ENCODE measurements at places on chromosomes 1 and 21.

DNA sequence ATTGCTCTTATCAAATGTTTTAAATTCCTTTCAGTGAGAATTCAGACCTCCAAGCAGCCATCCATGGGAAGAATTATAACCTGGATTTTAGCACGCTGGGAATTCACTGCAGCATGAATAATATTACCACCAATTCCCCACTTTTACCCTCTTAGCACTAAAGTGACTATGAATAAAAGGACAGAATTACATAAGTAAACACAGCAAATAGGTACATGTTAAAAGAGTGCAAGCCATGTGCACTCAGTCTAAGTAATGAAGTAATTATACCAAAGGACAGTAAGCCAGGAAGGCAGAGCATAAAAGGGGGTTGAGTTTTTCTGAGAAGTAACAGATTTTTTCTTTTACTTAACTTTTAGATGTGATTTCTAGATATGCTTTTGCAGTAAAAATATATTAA, 176.3 kb downstream of the DENND1B start:
- no peak for DNase-seq

DNA sequence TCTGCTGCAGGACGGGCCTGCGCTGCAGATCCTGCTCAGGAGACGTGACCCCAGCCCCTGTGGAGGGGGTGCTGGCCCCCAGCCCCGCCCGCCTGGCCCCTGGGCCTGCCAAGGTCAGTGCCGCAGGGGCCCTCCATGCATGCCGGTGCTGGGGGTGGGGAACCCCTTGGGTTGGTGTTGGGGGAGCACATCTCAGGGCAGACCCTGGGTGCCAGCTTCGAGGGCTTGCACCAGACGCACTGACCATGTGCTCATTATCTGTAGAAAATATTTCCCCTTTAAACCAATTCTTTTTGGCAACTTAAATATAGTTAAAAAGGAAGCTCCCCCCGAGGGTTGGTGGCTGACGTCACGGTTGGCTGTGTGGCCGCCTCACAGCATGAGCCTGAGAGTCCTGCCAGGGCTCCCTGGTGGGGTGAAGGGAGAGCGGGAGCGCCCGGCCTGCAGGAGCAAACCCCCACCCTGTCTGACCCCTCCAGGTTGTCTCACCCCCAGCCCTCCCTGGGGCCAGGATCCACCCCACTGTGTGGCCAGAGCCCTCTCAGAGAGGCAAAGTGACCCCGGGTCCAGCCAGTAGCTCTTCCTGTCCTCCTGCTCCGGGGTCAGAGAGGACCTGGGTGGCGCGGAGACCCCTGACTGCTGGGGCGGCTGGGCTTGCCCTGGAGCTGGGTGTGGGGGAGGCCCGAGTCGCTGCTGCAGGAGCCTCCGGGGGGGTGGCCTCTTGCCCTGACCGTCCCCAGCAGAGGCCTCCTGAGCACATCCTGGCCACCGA, 5.3 kb upstream of the PFKL start:
- DNase-seq = no peak

GRCh38 chr1:221945669-221946068, 203.8 kb upstream of the DUSP10 start:
- no peak for DNase-seq

DNA sequence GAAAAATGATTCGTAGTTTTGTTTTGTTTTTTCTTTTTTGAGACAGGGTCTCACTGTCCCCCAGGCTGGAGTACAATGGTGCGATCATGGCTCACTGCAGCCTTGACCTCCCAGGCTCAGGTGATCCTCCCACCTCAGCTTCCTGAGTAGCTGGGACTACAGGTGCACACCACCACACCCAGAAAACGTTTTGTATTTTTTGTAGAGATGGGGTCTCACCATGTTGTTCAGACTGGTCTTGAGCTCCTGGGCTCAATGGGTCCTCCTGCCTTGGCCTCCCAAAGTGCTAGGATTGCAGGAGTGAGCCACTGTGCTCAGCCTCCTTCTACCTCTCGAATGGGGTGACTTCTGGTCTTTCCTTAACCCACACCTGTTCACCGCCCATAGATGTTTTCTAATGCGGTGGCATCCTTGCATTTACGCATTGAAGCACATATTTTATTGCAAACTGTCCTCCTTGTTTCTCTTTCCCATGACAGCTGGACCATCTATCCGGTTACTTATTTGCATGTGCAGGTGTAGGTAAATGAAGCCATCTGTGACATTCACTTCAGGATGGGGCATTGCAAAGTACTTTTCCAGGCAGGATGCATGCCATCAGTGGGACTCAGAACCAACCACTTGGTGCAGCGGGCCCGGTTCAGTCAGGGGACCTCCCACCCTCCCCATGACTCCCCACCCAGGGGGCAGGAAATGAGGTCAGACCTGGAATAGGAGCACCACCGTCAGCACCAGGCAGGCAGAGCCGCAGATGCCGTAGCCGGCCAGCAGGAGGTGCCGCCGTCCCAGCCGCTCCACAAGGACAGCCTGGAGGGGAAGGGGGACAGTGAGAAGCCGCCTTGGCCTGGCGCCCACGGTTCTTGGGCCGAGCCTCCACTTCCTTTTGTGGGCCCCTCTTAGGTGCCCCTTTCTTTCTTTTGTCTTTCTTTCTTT, 16.5 kb downstream of the SLC2A7 start:
- no peak for DNase-seq

DNA sequence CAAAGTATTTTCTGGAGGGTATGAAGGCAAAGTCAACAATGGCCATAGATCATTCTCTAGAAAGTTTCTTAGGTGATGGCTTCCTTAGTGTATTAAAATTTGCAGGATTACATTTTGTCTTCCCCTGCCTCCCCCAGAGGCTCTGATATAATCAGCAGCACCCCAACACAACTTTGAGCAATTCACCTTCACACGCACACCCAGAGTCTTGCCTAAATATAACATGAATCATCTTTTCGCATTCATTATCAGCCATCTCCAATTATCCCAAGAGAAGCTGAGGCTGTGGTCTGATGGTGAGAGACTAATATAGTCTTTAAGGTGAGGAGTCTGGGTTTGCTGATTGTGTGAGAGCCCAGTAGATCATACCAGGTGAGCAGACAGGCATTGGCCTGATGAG, 343.0 kb downstream of the RRAGC start:
- DNase-seq = no peak

GRCh38 chr1:162950187-162950586, 89.2 kb upstream of the CCDC190 start:
- DNase-seq = no peak

GRCh38 chr1:95504321-95504720, 270.3 kb downstream of the RWDD3 start:
- DNase-seq = no peak

DNA sequence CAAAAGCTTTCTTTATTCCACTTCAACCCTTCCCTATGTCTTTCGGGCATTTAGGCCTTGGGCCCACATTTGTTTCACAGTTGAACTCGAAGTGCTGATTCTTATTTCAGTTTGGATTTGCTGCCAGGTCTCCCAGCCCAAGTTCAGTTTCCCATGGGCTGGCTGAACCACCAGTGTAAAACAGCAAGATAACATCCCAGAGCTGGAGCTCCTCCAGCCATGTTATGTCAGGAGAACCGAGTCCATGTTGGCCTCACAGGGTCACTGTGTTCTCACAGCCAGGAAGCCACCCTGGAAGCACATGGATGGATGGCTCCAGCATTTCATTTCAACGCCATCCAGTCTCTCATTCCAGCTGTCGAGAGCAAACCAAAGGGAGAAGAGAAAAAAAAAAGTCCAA, 45.2 kb upstream of the RXRG start:
- no peak for DNase-seq

- DNase-seq = no peak
Measured at GRCh38 chr1:215631489-215631888, 64.4 kb downstream of the KCTD3 start.

DNA sequence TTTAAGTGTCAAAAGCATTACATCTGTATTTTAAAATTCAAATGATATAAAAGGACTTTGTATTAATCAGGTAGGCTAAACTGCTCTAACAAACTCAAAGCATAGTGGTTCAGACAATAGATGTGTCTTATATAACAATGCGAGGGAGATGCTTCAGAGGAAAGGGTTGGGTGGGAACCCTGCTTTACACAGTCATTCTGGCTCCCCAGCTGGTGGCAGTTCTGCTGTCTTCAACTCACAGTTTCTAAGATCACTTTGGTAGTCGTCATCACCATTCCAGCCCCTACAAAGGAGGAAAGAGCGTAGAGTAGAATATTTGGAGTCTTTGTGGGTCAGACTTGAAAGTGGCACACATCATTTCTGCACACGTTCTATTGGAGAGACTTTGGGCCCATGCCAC, 4.2 kb downstream of the PTGFRN start:
- no peak for DNase-seq

GRCh38 chr1:55623311-55623710, 408.1 kb upstream of the USP24 start:
- DNase-seq = no peak

DNA sequence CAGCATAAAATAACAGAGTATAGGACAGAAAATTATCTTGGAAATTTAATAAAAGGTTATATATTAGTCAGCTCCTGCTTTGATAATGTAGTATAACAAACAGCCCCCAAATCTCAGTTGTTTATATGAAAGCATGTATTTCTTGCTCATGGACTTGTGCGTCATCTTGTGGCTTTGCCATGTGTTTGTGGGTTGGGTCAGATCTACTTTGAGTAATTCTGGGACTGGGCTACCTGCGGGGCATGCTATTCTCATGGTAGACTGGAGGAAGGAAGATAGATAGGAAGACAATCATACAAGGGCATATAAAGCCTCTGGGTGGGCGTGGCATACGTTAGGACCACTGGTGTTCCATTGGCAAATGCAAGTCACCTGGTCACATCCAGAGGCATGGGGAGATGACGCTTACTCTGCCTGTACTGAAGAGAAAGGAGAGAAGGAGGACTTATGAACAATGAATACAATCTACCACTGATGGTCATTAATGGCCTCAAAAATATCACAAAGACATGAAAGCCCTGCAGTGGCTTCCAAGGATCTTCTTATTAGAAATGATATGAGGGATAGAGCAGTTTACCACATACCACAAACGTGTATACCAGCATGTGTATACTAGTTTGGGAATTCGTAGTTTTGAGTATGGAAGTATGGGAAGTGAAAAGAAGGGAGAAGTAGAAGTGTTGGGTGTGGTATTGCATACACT, 267.0 kb downstream of the DISC1 start:
- no peak for DNase-seq

DNA sequence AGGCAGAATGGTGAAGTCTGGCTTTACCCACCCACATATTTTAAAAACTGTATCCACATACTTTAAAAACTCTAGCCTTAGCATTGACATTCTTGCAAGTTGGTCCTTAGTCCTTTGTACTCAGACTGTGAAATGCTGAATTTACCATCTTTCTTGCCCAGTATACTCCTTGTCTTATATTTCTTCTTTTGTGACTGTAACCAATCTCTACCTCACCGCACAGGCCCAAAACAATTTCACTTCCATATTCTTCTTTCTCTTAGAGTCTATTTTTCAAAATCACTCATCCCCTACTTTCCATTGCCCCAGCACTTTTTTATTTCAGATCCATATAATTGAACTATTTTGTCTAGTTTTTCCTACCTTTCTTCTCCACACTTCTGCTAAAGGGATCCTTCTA, 892.4 kb upstream of the B3GALT2 start:
- no peak for DNase-seq

DNA sequence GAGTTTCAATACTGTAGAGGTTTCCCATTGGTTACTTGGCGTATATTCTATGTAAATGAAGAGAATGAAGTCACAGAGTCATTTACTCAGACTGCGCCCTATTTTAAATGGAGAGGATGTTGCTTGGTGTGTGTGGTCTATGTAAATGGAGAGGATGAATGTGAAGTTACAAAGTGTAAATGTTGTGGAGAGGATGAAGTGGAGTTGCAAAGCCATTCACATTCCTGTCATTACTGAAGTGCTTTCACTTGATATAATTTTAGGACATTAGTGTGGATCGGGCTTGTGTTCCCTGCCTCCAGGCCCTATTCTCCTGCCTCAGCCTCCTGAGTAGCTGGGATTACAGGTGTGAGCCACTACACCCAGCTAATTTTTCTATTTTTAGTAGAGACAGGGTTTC, 99.4 kb upstream of the CACYBP start:
- DNase-seq = no peak

- DNase-seq = no peak
Measured at GRCh38 chr1:178324003-178324402, 172.8 kb downstream of the CLEC20A start.

DNA sequence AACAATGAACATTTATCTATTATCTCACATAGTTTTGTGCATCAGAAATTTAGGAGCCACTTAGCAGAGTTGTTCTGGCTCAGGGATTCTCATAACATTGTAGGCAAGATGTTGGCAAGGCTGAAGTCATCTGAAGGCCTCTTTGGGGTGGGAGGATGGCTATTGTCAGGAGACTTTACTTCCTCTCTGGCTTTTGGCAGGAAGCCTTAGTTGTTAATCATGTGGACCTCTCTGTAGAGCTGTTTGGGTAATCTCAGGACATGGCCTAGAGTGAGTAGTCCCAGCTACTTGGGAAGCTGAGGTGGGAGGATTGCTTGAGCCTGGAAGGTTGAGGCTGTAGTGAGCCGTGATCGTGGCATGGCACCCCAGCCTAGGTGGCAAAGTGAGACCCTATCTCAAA, 40.2 kb downstream of the RASAL2 start:
- DNase-seq = no peak

DNA sequence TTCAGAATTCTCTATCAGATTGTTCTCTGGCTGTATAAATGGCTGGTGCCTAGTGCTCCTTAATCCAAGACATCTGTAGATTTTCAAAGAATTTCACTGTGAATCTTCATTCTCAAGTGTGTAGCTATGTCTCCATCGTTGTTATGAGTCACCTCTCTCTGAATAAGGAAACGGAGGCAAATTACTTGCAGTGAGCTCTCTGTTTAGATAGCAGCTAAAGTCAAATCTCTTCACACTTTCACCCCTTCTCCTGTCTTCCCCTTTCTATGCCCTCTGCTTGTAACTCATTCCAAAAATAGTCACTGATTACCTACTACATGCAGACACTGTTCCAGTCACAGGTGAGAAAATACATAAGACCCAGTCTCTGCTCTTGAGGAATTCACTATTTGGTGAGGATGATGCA, 39.7 kb downstream of the CHML start:
- no peak for DNase-seq

DNA sequence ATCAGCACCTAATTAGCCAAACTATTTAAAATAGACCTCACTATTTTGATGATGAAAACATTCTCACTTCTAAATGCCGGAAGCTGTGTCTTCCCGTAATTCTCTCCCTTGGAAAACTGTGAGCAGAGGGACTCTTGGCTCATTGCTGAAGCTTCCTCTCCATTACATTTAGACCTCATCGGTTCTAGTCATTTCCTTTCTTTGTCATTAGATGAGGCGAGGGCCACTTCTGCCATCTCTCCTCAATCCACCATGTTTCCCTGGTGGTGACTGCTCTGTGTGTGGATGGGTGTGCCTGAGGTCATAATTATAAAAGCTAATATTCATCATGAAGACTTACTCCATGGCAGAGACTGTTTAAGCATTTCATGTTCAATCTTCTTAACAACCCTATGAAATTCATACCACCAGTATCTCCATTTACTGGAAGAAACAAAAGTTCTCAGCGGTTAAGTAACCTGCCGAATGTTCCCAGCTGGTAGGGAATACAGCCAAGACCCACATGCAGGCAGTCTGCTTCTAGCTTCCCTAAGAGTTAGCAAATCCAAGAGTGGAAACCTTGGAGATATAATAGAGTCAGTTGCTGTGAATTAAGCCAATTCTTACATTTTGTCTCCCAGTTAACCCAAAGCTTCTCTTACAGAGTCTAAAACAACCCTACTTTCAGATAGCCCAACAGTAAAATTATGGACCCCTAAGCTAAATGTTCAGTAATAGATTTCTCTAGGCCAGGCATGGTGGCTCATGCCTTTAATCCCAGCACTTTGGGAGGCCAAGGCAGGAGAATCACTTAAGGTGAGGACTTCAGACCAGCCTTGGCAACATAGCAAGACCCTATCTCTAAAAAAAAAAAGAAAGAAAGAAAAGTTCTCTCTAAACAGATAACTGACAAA, 156.2 kb downstream of the ZBTB18 start:
- DNase-seq = no peak
